ENCODE measurements at places on chromosomes 11 and 22. TPM values are rescaled to one million over a fixed set of nuclear protein-coding genes. Genes with fewer than 3 reads are reported as not detected.

The GGT1 gene
- 1.9 TPM for total RNA-seq

The SF1 gene
- 76.2 TPM for total RNA-seq

The OR2AG2 gene
- total RNA-seq: 0.14 TPM

The SCGB1C1 gene
- total RNA-seq: not detected

The SLC22A8 gene
- not detected for total RNA-seq

The LIF gene
- total RNA-seq: 3.7 TPM

The SLC37A2 gene
- 85.3 TPM for total RNA-seq

The FAM111B gene
- total RNA-seq: 14.1 TPM

The C11orf86 gene
- 0.41 TPM for total RNA-seq

The TMPRSS6 gene
- total RNA-seq: not detected

GRCh38 chr11:3167143-3168119, 2.3 kb upstream of the OSBPL5 start:
- no peak overlapping the region for H3K27ac ChIP-seq
- H3K4me3 ChIP-seq: no peak overlapping the region
- H3K4me1 ChIP-seq: peaks cover 12% of the 10 kb centered on the region
- no peaks in the 10 kb centered on the region for H3K27me3 ChIP-seq
- no peaks in the 10 kb centered on the region for H3K36me3 ChIP-seq

DNA sequence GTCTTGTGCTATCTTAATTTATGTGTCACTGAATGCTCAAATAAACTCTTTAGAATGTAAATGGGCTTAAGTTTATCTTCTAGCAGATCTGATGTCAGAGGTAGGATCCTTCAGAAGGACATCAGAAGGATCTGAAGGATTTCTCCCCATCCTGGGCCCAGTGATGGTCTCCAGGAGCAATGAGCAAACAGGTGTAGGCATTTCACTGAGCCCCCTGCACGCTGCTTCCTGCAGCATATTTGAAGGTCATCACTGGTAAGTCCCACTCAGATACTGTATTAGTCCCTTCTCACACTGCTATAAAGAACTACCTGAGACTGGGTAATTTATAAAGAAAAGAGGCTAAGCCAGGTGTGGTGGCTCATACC, 4.5 kb downstream of the GSTP1 start:
- H3K4me1 ChIP-seq: peaks cover 10% of the 10 kb centered on the region
- no peak overlapping the region for H3K27ac ChIP-seq
- H3K4me3 ChIP-seq: no peak overlapping the region
- DNase-seq: no peak
- no peaks in the 10 kb centered on the region for H3K27me3 ChIP-seq

GRCh38 chr11:122207921-122208764, 92.1 kb upstream of the BLID start:
- H3K4me3 ChIP-seq: no peak overlapping the region
- no peak for DNase-seq
- H3K4me1 ChIP-seq: peaks cover 4% of the 10 kb centered on the region
- no peaks in the 10 kb centered on the region for H3K36me3 ChIP-seq
- no peaks in the 10 kb centered on the region for H3K27me3 ChIP-seq

- H3K27ac ChIP-seq: no peak overlapping the region
- no peaks in the 10 kb centered on the region for H3K27me3 ChIP-seq
- peaks cover 15% of the 10 kb centered on the region for H3K36me3 ChIP-seq
- no peak for DNase-seq
- no peaks in the 10 kb centered on the region for H3K4me1 ChIP-seq
These were observed 115.8 kb upstream of the PARVA start for GRCh38 chr11:12261551-12261950.

- no peak overlapping the region for H3K4me3 ChIP-seq
- no peak overlapping the region for H3K27ac ChIP-seq
- no peaks in the 10 kb centered on the region for H3K27me3 ChIP-seq
These were observed 114.7 kb downstream of the CRYBB2 start for GRCh38 chr22:25334162-25334490.

DNA sequence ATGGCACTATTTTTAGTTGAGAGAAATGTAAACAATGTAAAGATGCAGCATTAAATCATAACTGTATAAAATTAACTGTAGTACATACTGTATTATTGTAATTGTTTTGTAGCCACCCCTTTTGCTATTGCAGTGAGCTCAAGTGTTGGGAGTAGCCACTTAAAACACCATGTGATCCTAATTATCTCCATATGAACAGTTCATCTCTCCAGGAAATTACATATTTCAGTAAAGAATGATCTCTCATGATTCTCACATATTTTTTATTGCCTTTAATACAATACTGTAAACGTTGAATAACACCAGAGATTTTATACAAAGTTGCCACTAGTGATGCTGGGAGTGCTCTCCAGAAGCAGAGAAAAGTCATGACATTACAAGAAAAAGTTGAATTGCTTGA, 1768.6 kb downstream of the LRRC4C start:
- no peaks in the 10 kb centered on the region for H3K36me3 ChIP-seq
- H3K4me1 ChIP-seq: no peaks in the 10 kb centered on the region
- H3K27me3 ChIP-seq: no peaks in the 10 kb centered on the region
- DNase-seq: no peak
- no peak overlapping the region for H3K27ac ChIP-seq

- H3K4me1 ChIP-seq: no peaks in the 10 kb centered on the region
- no peak for DNase-seq
- H3K36me3 ChIP-seq: no peaks in the 10 kb centered on the region
- no peak overlapping the region for H3K4me3 ChIP-seq
- no peak overlapping the region for H3K27ac ChIP-seq
These were observed 28.9 kb upstream of the ISX start for GRCh38 chr22:35037089-35037488.

DNA sequence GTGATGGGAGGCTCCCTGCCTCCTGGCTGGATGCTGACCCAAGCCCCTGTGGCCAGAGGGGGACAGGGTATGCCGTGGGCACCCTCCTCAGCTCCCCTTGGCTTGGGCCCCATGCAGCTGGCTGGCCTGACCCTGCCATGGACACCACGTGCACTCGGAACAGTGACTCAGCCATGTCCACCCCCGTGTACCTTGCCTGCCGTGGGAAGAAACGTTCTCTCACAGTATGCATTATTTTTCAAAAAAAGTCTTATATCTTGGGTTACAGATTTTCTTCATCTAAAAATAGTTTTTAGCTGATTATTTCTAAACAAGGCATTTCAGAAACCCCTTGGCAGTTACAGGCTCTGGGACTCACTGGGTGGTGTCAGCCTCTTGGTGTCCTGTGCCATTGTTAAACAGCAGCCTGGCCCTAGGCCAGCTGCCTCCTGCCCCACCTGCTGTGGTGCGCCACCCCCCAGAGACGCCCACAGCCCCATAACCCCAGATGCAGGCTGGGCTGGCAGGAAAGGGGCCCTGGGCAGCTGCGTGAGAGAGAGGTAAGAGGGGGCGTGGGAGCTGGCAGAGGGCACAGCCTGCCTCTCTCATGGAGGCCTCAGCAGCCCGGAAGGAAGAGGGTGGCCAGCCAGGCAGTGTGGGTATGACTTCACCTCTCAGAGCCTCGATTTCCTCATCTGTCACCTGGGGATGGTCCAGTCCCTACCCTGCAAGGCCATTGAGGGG, 99.8 kb downstream of the MORC2 start:
- H3K4me3 ChIP-seq: no peak overlapping the region
- peaks cover 15% of the 10 kb centered on the region for H3K4me1 ChIP-seq
- no peak for DNase-seq
- H3K36me3 ChIP-seq: no peaks in the 10 kb centered on the region
- H3K27ac ChIP-seq: no peak overlapping the region

DNA sequence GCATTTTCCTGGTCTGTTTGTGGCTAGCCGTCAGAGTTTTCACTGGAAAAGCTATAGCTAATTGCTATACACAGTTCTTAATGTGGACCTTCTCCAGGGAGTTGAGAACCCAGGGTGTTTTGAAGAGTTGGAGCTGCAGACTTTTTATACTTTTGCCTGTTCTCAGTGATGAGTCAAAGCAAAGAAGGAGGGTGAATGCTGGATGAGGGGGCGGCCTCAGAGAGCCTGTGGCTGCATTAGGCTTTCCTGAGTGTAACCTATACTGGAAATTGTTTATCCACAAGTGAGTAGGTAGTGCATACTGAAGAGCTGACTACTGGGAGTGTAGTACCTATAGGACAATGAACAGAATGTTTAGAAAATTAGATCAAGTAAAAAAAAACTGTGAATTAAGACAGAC, 79.7 kb upstream of the HORMAD2 start:
- H3K4me1 ChIP-seq: peaks cover 11% of the 10 kb centered on the region
- H3K27ac ChIP-seq: no peak overlapping the region
- DNase-seq: no peak
- no peak overlapping the region for H3K4me3 ChIP-seq
- peaks cover 15% of the 10 kb centered on the region for H3K36me3 ChIP-seq

- DNase-seq: no peak
- H3K4me3 ChIP-seq: no peak within 1 kb of the TSS
- no peaks in the 10 kb centered on the region for H3K36me3 ChIP-seq
These were observed at the start of gene PTGDR2 for GRCh38 chr11:60855726-60856633. PTGDR2 (minus strand) TSS chr11:60855950; CDS start chr11:60853722, 2,228 bp downstream.

DNA sequence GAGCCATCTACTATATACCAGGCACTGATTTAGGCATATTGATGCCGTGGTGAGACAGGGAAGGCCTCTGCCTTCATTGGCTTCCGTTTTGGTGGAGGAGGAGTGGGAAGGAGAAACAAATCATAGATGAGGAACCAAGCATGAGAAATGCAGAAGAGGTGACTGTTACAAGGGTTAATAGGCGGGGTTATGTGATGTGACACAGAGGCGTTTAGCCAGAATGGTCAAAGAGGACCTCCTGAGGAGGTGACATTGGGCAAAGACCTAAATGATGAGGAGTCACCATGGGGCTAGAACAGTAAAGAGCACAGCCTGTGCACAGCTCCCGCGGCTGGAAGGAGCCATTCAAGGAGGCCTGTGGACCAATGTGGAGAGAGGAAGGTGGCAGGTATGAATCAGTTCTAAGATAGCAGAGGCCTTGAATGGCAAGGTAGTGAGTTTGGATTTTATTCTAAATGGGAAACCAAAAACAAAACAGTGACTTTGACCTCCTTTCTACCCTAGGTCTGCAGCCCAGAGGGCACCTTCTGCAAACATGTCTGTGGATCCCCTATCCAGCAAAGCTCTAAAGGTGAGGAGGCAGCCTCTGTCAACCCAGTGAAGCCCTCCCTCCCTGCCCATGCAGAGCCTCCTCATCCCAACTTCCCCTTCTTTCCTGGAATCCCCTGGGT, 11.7 kb downstream of the MAFF start:
- H3K27ac ChIP-seq: no peak overlapping the region
- no peak for DNase-seq
- no peaks in the 10 kb centered on the region for H3K36me3 ChIP-seq
- peaks cover 10% of the 10 kb centered on the region for H3K4me1 ChIP-seq
- no peaks in the 10 kb centered on the region for H3K27me3 ChIP-seq

DNA sequence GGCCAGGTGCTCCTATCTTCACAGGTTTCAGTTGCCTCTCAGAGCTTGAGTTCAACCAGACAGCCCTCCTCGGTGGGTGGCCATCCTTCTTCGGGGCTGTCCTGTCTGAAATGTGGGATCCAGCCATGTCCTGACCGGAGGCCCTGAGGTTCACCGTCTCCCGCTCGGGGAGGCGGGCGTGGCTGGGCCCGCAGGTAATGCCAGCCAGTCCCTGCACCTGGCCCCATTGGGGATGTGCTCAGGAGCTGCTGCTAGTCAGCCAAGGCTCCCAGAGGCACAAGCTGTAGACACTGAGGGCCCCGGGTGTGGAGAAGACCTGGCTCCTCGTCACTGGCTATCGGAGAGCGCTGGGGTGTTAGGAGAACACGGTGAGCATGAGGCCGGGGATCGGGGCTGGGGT, 32.6 kb downstream of the TSPAN4 start:
- H3K36me3 ChIP-seq: no peaks in the 10 kb centered on the region
- H3K4me3 ChIP-seq: no peak overlapping the region
- DNase-seq: no peak
- H3K27ac ChIP-seq: no peak overlapping the region
- H3K4me1 ChIP-seq: peaks cover 8% of the 10 kb centered on the region
- H3K27me3 ChIP-seq: no peaks in the 10 kb centered on the region

DNA sequence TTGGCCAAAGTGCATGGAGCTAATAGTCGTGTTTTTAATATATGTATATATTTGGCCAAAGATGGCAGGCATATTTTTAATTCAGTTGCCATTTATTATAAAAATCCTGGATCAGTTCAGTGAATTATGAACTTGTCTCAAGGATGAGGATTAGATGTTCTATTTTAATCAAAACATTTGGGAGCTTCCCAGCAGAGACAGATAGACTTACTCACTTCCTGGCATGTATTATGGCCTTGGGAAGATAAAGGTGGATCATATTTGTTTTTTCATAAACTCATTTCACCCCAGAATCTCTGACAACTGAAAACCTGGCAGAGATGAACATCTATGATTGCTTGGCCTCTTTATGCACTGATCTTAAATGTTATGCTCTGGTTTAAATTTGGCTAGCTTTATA, 148.8 kb downstream of the NCAM1 start:
- H3K27me3 ChIP-seq: no peaks in the 10 kb centered on the region
- peak overlapping the region; percentile 52 for H3K27ac ChIP-seq
- H3K4me1 ChIP-seq: peaks cover 39% of the 10 kb centered on the region
- DNase-seq: no peak
- H3K4me3 ChIP-seq: no peak overlapping the region

Measured in adrenal gland (tissue), 19 donors.